ENCODE measurements at places on chromosomes 5 and 9. TPM values are rescaled to one million over a fixed set of nuclear protein-coding genes. Genes with fewer than 3 reads are reported as not detected.

RNF44 gene
- polyA plus RNA-seq, result 64.7 TPM

GRCh38 chr5:81265101-81265500 is 32.0 kb downstream of the CKMT2 start:
- DNase-seq, result no peak

DNA sequence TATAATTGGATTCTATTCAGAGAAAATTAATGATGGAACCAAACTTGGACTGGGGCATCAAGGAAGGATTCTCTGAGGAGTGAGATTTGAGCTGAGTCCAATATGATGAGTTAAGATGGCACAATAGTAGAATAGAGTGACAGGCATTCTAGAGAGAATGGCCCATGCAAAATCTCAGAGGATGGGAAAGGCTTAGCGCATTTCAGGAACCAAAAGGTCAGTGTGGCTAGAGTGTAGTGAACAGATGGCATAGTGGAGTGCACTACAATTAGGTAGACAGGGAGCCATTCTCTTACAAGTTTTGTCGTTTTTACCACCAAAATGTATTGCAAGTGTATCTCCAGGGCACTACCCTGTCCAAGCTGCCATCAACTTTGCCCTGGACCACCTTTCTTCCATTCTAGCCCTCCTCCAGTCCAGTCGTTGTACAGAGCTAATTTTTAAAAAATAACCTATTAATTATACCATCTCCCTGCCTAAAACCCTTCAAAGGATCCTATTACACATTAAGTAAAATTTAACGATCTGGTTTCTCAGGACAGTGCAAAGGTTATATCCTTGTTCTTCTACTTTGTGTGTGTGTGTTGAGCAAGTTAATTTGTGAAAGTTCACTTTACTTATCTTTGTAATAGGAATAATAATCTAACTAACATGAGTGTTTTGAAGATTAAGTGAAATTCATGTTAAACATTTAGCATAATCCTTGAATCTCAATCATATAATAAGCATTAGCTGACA is 211.7 kb downstream of the COMMD10 start:
- no peak for DNase-seq

GRCh38 chr5:106092455-106092854 is 1578.3 kb downstream of the EFNA5 start:
- no peak for DNase-seq

- DNase-seq, result no peak
These were observed 8.0 kb downstream of the ENHO start for GRCh38 chr9:34514816-34515215.

Data from renal pelvis (tissue), 12 donors.